ENCODE measurements at places on chromosomes 7 and 10.

DNA sequence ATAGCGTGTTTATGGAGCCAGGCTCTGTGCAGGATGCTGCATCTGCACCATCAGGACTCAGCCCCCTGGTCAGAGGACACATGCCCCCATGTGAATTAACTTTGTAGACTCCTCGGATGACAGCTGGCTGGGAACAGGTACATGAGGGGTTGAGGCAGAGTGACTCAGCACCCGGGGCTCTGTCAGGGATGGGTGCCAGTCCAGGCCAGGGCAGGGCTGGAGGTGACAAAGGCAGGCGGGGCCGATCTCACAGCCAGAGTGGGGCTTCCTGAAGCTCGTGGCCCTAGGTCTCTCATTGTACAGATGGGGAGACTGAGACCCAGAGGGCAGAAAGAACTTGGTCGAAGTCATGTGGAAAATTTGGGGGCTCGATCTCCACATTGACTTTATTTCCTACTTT lies 35.3 kb upstream of the PCBD1 start:
- DNase-seq = no peak

- no peak for DNase-seq
Measured at GRCh38 chr10:17607060-17607459, 10.1 kb downstream of the HACD1 start.

GRCh38 chr7:74398426-74398825 lies 55.3 kb upstream of the GTF2IRD1 start:
- DNase-seq = no peak

DNA sequence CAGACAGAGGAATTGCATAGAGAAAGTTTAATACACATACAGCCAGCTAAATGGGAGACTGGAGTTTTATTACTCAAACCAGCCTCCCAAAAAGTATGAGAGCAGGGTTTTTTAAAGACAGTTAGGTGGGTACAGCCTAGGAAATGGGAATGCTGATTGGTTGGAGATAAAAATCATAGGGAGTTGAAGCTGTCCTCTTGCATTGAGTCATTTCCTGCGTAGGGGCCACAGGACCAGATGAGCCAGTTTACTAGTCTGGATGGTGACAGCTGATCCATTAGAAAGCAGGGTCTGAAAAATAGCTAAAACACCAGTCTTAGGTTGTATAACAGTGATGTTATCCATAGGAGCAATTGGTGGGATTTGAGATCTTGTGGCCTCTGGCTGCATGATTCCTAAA lies 76.1 kb upstream of the POM121L12 start:
- no peak for DNase-seq

DNA sequence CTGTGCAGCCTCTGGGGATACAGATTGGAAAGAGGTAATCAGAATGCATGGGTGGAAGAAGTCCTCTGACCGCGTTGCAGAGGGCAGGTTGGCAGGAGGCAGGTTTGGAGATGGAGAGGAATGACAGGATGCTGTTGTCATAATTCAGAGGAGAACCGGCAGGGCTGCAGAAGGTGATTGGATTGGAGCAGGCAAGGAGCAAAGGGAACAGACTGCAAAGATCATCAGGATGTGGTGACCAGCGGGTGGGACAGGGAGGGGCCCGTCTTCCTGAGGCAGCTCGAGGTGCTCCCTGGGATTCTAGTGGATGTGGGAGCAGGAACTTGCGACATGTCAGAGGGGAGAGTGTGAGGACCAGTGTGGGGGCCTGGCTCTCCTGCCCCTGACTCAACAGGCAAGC lies 78.5 kb upstream of the PPIF start:
- DNase-seq = no peak

- DNase-seq = peak; percentile 86
Measured at GRCh38 chr10:116849248-116850057, at the start of gene ENO4. ENO4 (plus strand) TSS chr10:116849499; CDS start chr10:116849567, 68 bp downstream.

DNA sequence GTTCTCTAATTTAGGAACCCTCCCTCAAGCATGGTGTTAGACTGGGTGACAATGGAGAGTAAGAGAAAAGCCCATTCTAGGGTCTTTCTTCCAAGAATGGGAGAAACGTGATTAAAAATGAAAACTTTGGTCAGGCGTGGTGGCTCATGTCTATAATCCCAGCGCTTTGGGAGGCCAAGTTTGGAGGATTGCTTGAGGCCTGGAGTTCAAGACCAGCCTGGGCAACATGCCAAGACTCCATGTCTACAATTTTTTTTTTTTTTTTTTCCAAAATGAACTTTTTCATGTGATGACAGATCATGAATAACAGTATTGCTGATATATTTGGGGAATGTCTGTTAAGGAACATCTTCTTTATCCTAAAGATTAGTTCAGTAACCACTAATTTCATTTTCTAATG lies 194.6 kb downstream of the MLLT10 start:
- no peak for DNase-seq

DNA sequence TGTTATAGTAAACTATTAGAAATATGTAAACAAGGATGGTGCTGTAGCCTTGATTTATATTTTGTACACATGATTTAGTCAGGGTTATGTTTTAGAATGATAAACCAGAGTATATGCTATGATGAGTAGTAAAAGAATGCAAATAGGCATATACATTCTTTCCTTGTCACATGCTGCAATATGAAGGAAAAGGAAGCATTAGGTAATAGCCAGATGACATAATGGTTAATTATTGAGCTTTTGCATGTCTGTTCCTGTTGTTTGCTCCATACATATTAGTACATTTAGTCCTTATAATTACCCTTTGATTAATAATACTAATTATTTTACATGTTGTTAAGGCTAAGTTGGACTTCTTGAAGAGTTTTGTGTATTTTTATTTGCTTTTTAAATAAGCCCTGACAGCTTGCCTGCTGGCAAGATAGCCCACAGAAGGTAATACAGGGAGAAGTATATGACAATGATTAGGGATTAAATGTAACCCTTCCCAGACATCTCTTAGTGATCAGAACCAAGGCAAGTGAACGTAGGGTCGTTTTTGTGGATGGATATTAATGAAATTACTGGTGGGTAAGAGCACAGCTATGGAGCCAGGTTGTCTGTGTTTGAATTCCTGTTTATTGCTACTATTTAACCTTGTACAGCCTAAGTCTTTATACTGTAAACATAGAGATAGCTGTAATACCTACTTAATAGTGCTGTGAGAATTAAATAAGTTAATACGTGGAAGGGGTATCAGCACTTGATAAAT lies 68.4 kb downstream of the PHTF2 start:
- DNase-seq = peak; percentile 10

GRCh38 chr10:43599333-43599732 lies 6.9 kb upstream of the ZNF485 start:
- DNase-seq = no peak

DNA sequence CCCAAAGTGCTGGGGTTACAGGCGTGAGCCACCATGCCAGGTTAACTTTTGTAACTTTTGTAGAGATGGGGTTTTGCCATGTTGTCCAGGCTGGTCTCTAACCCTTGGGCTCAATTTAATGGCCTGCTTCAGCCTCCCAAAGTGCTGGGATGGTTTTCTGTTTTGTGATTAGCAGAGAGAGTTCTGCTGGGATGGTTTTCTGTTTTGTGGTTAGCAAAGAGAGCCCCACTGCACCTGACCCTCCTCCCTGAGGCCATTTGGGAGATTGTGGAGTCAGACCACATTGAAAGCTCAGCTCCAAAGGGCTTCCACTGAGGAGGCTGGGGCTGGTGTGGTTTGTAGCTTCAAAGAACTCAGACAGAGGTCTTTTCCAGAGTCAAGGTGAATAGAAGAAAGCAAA lies 29.6 kb upstream of the CUX1 start:
- no peak for DNase-seq

DNA sequence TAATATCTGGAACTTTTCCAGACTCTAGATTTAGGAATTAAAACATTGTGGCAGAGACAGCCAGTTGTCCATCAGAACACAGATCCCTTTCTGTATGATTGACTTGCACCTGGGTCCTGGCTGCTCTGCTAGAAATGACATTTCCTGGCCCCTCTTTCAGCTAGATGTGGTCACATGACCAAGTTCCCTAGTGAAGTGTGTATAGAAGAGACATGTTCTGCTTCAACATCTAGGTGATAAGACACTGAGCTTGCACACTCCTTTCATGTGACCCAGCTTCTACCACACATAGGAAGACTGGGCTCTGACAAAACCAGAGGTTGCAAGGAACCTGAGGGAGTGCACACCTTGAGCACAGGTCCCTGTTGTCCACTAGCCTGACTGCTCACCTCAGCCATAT lies 22.8 kb upstream of the DYNC1I1 start:
- DNase-seq = no peak

- no peak for DNase-seq
Measured at GRCh38 chr7:5382281-5382892, 41.2 kb downstream of the TNRC18 start.

DNA sequence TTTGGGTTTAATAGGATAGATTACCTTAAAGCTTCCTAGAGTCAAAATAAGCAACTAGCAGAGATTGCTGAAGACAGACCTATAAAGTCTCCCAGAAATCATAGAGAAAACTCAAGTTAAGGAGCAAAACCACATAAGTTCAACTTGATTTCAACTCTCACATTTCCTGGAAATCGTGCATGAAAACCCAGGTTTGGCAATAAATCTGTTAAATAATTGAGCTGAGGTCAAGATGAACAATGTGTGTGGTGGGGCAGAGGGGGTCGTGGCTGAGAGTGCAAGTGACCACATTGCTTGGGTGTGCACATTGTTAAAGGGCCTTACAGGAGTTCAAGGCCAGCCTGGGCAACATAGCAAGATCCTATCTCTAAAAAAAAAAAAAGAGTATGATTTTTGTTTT lies 636.5 kb downstream of the GALNT17 start:
- DNase-seq = no peak

GRCh38 chr7:148753224-148753623 lies 54.5 kb downstream of the CUL1 start:
- no peak for DNase-seq

DNA sequence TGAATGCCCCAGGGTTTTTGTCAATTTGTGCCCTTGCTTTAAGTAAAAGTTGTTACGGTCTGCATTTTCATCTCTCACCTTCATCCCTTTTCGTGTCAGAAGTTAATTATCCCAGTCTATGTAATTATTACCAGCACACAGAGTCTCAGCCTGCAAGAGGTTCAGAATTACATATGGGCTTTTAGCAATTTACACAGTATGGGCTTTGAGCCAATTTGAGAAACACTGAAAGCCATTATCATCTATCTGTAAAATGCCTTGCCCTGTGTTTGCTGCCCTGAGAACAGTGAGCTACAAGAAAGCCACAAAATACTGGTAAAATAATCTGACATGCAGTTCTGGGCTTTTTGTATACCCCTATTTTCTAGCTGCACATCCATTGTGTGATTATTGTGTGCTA lies 125.6 kb upstream of the STEAP4 start:
- peak; percentile 96 for DNase-seq

- DNase-seq = peak; percentile 24
Measured at GRCh38 chr7:1432411-1433082, 26.7 kb downstream of the MICALL2 start.

DNA sequence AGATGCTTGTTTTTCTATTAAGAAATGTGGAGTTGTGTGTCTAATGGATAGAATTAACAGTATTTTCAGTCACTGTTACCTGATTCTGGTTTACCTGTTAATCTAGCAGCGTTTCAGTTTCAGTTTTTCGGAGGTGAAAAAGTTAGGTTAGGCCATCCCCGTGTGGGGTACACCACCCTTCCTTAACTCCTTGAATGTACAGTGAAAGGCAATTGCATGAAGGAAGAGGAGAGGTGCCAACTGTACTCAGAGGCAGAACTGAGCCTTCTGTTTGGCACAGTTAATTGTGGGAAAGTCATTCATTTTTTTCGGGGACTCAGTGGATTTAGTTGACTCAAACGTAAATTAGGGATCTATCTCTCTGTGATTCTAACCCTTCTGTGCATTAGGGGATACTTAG lies 35.5 kb downstream of the RPA3 start:
- no peak for DNase-seq

GRCh38 chr10:71725998-71726579 lies 6.5 kb upstream of the C10orf105 start:
- DNase-seq = no peak

DNA sequence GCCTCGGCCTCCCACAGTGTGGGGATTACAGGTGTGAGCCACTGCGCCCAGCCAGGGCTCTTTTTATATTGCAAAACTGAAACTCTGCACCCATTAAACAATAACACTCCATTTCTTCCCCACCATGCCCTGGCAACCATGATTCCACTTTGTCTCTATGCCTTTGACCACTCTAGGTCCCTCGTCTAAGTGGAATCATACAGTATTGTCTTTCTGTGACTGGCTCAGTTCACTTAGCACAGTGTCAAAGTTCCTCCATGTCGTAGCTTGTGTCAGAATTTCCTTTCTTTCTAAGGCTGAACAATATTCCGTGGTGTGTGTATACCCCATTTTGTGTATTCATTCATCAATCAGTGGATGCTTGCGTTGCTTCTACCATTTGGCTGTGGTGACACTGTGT lies 46.2 kb downstream of the CUX1 start:
- no peak for DNase-seq

DNA sequence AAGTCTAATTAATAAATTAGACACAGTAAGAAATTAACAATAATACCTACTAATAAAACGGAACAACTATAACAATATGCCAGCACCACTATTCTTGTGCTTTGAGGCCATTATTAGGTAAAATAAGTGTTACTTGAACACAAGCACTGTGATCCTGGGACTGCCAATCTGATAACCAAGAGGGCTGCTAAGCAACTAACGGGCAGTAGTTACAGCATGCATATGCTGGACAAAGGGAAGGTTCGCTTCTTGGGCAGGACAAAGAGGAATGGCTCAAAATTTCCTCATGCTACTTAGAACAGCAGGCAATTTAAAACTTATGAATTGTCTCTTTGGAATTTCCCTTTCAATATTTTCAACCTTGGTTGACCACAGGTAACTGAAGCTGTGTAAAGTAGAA lies 718.6 kb downstream of the SORCS3 start:
- DNase-seq = no peak

GRCh38 chr7:76133839-76134238 lies 67.9 kb upstream of the SRRM3 start:
- DNase-seq = no peak

GRCh38 chr7:108372618-108373017 lies 83.6 kb downstream of the NRCAM start:
- no peak for DNase-seq

- no peak for DNase-seq
Measured at GRCh38 chr10:3074145-3074665, 6.9 kb downstream of the PFKP start.

Data from NCI-H2081 (cell line).